Heart left ventricle (tissue), 16 donors: ENCODE measurements at places on chromosomes 3 and 15.

DNA sequence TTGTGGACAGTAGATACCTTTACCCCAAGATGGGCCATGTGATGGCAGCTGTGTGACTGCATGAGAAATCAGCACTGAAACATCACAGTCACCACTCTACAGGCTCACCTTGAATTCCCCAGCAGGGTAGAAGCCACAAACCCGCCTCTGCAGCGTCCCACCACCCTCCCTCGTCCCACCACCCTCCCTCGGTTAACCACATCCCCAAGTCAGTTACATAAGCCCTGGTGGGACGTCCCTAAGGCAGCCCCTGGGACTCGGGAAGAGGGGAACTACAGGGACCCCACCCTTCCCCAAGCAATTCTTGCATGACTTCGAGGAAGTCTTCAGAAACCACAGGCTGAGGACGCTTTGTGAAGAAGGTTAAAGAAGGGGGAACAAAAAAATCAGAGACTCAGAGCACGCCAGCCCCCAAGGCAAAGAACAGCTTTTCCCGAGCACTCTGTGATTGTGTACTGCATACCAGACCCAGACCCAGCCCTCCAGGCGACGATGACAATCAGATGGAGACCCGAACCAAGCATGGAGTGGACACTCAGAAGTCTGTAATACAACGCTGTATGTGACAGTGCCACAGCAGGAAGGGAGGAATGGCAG lies 60.5 kb downstream of the SH3BP5 start:
- no peaks in the 10 kb centered on the region for H3K36me3 ChIP-seq
- no peak for DNase-seq

GRCh38 chr3:53822331-53822741 lies 23.9 kb downstream of the CHDH start:
- H3K4me3 ChIP-seq, result no peak overlapping the region
- DNase-seq, result no peak
- no peaks in the 10 kb centered on the region for H3K4me1 ChIP-seq
- H3K27ac ChIP-seq, result no peak overlapping the region
- no peaks in the 10 kb centered on the region for H3K27me3 ChIP-seq
- no peaks in the 10 kb centered on the region for H3K36me3 ChIP-seq

GRCh38 chr3:197371591-197372046 lies 73.2 kb upstream of the DLG1 start:
- H3K27me3 ChIP-seq, result no peaks in the 10 kb centered on the region
- H3K4me1 ChIP-seq, result peaks cover 8% of the 10 kb centered on the region
- H3K27ac ChIP-seq, result no peak overlapping the region
- no peak for DNase-seq
- no peaks in the 10 kb centered on the region for H3K36me3 ChIP-seq

DNA sequence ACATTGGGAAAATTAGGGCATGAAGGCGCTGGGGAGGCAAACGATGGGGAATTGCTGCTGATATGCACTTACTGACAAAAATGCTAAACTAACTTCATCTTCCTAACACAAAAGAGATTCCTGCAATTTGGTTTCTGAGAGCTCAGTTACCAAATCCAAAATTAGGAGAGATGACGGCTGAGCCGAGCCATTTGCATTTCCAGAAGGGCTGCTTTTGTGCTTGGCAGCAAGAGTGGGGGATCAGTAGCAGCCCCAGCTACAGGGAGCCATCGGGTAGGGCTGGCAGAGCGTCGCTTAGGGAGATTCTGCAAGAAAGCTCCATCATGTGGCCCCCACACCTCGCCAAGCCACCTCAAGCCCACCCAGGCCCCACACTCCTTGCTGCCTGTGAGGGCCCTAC lies 16.1 kb upstream of the DUSP7 start:
- no peak overlapping the region for H3K4me3 ChIP-seq
- no peaks in the 10 kb centered on the region for H3K27me3 ChIP-seq
- DNase-seq, result no peak
- H3K36me3 ChIP-seq, result no peaks in the 10 kb centered on the region
- H3K27ac ChIP-seq, result no peak overlapping the region

DNA sequence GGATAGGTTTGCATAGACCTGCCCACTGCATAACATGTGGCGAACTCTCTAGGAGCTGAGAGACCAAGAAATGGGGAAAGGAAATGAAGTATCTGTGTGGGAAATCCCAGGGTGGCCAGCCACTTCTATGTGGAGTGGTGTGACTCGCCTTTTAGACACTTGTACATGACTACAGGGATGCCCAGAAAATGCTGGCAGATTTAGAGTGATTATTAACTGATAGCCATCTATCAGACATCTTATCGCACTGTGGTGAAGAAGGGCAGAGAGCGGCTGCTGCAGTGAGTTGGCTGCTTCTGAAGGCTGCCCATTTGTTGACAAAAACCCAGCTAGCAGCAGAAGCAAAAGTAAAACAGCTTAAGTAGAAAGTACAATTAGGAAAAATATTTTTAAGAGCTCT lies 18.1 kb upstream of the STAC start:
- DNase-seq, result no peak
- H3K27ac ChIP-seq, result no peak overlapping the region
- no peaks in the 10 kb centered on the region for H3K27me3 ChIP-seq
- no peak overlapping the region for H3K4me3 ChIP-seq

DNA sequence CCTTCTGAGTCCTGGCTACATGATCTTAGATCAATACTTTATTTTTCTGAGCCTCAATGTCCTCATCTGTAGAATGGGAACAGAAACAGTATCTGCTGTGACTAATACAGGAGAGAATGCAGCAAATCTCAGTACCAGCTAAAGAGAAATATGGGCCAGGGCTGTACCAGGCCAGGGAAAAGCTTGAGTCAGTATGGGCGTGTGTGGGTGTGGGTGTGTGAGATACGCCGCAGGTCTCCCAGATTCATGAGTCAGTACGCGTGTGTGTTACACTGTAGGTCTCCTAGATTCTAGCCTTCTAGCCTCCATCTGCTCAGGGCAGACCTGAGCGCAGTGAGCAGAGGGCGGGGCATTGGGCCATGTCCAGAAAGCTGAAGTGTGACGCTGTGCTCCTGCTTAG lies 15.2 kb downstream of the GNAI2 start:
- no peak overlapping the region for H3K4me3 ChIP-seq
- H3K27ac ChIP-seq, result peak overlapping the region; percentile 85
- peaks cover 87% of the 10 kb centered on the region for H3K36me3 ChIP-seq
- peaks cover 90% of the 10 kb centered on the region for H3K4me1 ChIP-seq
- H3K27me3 ChIP-seq, result no peaks in the 10 kb centered on the region

- H3K27me3 ChIP-seq, result no peaks in the 10 kb centered on the region
- H3K27ac ChIP-seq, result no peak overlapping the region
- peaks cover 8% of the 10 kb centered on the region for H3K36me3 ChIP-seq
- no peaks in the 10 kb centered on the region for H3K4me1 ChIP-seq
These were observed 82.5 kb downstream of the ANO10 start for GRCh38 chr3:43539321-43539720.
